ENCODE measurements at places on chromosomes 1 and 21.

DNA sequence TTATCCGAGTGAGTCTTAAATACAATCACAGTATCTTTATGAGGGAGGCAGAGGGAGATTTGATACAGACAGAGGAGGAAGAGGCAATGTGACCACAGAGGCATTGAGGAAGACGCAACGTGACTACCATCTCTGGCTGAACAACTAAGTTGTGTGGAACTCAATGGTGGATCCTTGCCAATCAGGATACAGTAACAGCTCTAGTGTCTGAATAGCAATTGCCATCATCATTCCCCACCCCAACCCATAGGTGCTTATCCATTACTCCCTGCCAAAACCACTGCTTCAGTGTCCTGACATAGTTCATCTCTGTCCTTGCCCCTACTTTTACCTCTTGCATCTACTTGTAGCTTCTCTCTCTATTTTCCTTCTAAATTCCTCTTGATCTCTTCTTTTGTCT, 20.5 kb upstream of the RHBDL2 start:
- H3K27me3 ChIP-seq, result no peaks in the 10 kb centered on the region
- no peaks in the 10 kb centered on the region for H3K36me3 ChIP-seq
- no peak overlapping the region for H3K4me3 ChIP-seq
- H3K4me1 ChIP-seq, result peaks cover 6% of the 10 kb centered on the region

GRCh38 chr1:66351913-66352312, 182.0 kb upstream of the SGIP1 start:
- no peak overlapping the region for H3K27ac ChIP-seq
- no peaks in the 10 kb centered on the region for H3K27me3 ChIP-seq
- H3K4me3 ChIP-seq, result no peak overlapping the region
- H3K36me3 ChIP-seq, result no peaks in the 10 kb centered on the region

- H3K36me3 ChIP-seq, result no peaks in the 10 kb centered on the region
- H3K4me1 ChIP-seq, result no peaks in the 10 kb centered on the region
Observed at GRCh38 chr1:7363450-7363849, 407.6 kb upstream of the VAMP3 start.

DNA sequence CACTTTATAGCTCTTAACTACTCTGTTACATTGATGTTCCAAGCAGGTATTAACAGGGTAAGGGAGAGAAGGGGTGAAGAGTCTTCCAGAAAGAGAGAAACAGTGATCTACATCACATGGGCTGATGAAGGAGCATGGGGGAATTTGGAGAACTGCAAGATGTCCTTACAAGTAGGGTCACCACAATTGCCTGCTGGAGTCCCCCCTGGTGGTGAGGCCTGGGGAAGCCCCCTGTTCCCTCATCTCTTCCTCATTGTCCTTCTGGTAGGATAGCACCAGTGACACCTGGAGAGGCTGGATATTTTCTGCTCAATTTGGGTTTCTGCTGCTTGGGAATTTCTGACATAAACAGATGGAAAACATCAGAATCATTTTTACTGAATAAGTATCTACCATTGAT, 126.6 kb downstream of the RUNX1 start:
- H3K36me3 ChIP-seq, result no peaks in the 10 kb centered on the region
- H3K27me3 ChIP-seq, result no peaks in the 10 kb centered on the region
- H3K27ac ChIP-seq, result no peak overlapping the region
- no peak for DNase-seq
- H3K4me1 ChIP-seq, result no peaks in the 10 kb centered on the region

GRCh38 chr1:15579683-15580047, 5.2 kb downstream of the AGMAT start:
- peaks cover 3% of the 10 kb centered on the region for H3K36me3 ChIP-seq
- no peaks in the 10 kb centered on the region for H3K27me3 ChIP-seq
- H3K27ac ChIP-seq, result no peak overlapping the region

GRCh38 chr1:2969845-2970291, 51.4 kb upstream of the ACTRT2 start:
- DNase-seq, result no peak
- H3K36me3 ChIP-seq, result no peaks in the 10 kb centered on the region
- no peaks in the 10 kb centered on the region for H3K4me1 ChIP-seq
- H3K27me3 ChIP-seq, result no peaks in the 10 kb centered on the region

GRCh38 chr1:241542199-241542907, 10.2 kb downstream of the KMO start:
- no peak overlapping the region for H3K4me3 ChIP-seq
- H3K36me3 ChIP-seq, result no peaks in the 10 kb centered on the region
- no peak overlapping the region for H3K27ac ChIP-seq
- H3K27me3 ChIP-seq, result no peaks in the 10 kb centered on the region
- H3K4me1 ChIP-seq, result no peaks in the 10 kb centered on the region

DNA sequence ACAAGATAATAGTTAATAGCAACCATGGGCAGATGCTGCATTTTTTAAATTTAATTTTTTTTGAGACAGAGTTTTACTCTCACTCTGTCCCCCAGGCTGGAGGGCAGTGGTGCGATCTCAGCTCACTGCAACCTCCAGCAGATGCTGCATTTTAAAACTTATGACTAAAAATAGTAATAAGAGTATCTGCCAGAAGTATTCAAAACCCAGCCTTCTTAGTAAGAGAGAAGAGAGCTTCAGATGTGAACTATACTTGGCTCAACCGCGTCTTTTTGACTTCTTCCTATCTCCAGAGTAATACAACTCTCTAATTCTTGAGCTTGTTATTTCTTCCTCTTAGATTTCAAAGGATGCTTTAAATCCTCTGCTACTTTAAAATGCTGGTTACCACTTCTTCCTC, 4.6 kb downstream of the RPS27 start:
- no peaks in the 10 kb centered on the region for H3K4me1 ChIP-seq
- no peak overlapping the region for H3K4me3 ChIP-seq
- no peak overlapping the region for H3K27ac ChIP-seq

GRCh38 chr1:205826016-205826806, 13.2 kb upstream of the SLC41A1 start:
- no peaks in the 10 kb centered on the region for H3K4me1 ChIP-seq
- H3K27ac ChIP-seq, result no peak overlapping the region
- no peak overlapping the region for H3K4me3 ChIP-seq
- no peak for DNase-seq
- H3K36me3 ChIP-seq, result no peaks in the 10 kb centered on the region

DNA sequence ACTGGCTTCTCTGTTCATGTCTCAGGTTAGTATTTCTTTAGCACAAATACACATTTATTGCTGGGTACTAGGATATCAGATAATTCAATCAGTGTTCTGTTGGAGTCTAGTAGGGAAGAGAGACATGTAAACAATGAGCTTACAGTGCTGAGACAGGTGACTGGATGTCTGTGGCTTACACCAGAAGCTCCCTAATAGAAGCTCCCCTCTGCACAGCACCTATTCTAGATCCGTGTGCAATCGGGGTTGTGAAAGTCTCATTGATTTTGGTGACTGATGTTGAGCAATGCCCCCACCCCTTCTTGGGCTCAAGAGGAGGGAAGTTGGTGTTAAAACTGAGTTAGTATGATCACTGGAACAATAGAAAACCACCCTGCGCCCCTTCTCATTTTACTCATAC, 279.2 kb downstream of the RPS6KC1 start:
- DNase-seq, result no peak
- H3K4me3 ChIP-seq, result no peak overlapping the region
- H3K4me1 ChIP-seq, result peaks cover 4% of the 10 kb centered on the region
- H3K27me3 ChIP-seq, result no peaks in the 10 kb centered on the region

GRCh38 chr1:110070671-110071242, at the start of gene ALX3:
ALX3 (minus strand) TSS chr1:110070672; CDS start chr1:110070612, 60 bp downstream.
- no peak within 1 kb of the TSS for H3K27ac ChIP-seq
- H3K36me3 ChIP-seq, result no peaks in the 10 kb centered on the region
- peaks cover 22% of the 10 kb centered on the region for H3K4me1 ChIP-seq
- no peak for DNase-seq

GRCh38 chr1:154627257-154628120, 19.5 kb upstream of the ADAR start:
- no peaks in the 10 kb centered on the region for H3K27me3 ChIP-seq
- no peaks in the 10 kb centered on the region for H3K36me3 ChIP-seq
- DNase-seq, result peak; percentile 92
- H3K4me1 ChIP-seq, result no peaks in the 10 kb centered on the region
- H3K27ac ChIP-seq, result no peak overlapping the region

DNA sequence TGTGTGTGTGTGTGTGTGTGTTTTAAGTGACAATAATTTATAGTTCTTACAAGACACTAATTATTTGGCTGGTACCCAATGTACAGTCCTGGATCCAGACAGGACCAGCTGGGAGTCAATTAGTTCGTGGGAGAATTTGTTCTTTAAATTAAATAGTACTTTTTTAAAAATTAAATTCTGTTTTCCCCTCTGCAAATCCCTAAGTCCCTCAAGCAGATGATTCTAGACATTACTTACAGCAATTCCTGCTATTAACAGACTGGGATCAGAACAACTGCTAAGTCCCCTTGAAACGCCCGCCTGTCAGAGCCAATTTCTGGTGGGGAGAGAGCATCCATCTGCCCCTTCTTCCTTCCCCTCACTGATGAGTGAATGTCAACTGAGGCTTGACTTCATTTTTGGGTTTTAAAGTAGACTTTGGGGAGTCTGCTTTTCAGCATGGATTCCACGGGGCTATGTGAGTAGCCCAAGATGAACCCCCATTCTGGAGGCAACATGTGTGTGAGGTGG, 83.9 kb downstream of the SMYD2 start:
- peak overlapping the region; percentile 20 for H3K27ac ChIP-seq
- H3K27me3 ChIP-seq, result no peaks in the 10 kb centered on the region
- H3K4me3 ChIP-seq, result no peak overlapping the region
- H3K36me3 ChIP-seq, result peaks cover 49% of the 10 kb centered on the region

GRCh38 chr1:156291226-156292061, 4.0 kb downstream of the GLMP start:
- H3K4me3 ChIP-seq, result peak overlapping the region; percentile 69
- H3K4me1 ChIP-seq, result peaks cover 9% of the 10 kb centered on the region
- H3K27me3 ChIP-seq, result no peaks in the 10 kb centered on the region
- peaks cover 13% of the 10 kb centered on the region for H3K36me3 ChIP-seq

- no peaks in the 10 kb centered on the region for H3K27me3 ChIP-seq
- no peak overlapping the region for H3K27ac ChIP-seq
- H3K4me1 ChIP-seq, result peaks cover 25% of the 10 kb centered on the region
- no peak for DNase-seq
- no peaks in the 10 kb centered on the region for H3K36me3 ChIP-seq
Observed at GRCh38 chr1:171420810-171421209, 64.5 kb upstream of the PRRC2C start.

DNA sequence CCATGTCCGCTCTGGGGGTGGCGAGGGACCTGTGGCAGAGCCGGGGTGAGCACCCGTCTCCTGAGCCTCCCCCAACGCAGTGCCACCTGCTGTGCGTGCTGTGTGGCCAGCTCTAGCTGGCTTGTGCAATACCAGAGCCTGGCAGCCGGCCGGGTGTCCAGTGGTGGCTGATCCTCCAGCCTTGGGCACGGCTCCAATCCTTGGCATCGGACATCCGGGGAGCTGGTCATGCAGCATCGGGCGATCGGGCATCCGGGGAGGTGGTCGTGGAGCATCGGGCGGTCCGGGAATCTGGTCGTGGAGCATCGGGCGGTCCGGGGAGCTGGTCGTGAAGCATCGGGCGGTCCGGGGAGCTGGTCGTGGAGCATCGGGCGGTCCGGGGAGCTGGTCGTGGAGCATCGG, 8.1 kb downstream of the SLX9 start:
- H3K27ac ChIP-seq, result no peak overlapping the region
- H3K27me3 ChIP-seq, result no peaks in the 10 kb centered on the region
- no peaks in the 10 kb centered on the region for H3K4me1 ChIP-seq
- DNase-seq, result no peak
- H3K36me3 ChIP-seq, result peaks cover 50% of the 10 kb centered on the region

DNA sequence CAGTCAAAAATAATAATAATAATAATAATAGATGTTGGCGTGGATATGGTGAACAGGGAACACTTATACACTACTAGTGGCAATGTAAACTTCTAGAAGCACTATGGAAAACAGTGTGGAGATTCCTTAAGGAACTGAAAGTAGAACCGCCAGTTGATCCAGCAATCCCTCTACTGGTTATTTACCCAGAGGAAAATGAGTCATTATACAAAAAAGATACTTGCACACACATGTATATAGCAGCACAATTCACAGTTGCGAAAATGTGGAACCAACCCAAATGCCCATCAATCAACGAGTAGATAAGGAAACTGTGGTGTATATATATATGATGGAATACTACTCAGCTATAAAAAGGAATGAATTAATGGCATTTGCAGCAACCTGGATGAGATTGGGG, 176.0 kb downstream of the PLPP3 start:
- H3K27me3 ChIP-seq, result no peaks in the 10 kb centered on the region
- peaks cover 13% of the 10 kb centered on the region for H3K4me1 ChIP-seq
- no peak overlapping the region for H3K27ac ChIP-seq
- no peak overlapping the region for H3K4me3 ChIP-seq
- no peak for DNase-seq
- no peaks in the 10 kb centered on the region for H3K36me3 ChIP-seq

- no peak for DNase-seq
- peaks cover 6% of the 10 kb centered on the region for H3K4me1 ChIP-seq
- H3K27me3 ChIP-seq, result no peaks in the 10 kb centered on the region
- no peak overlapping the region for H3K4me3 ChIP-seq
- H3K36me3 ChIP-seq, result no peaks in the 10 kb centered on the region
- no peak overlapping the region for H3K27ac ChIP-seq
Observed at GRCh38 chr1:89588480-89588879, 44.4 kb upstream of the LRRC8C start.

GRCh38 chr21:41561701-41562100, 53.7 kb upstream of the TMPRSS2 start:
- no peaks in the 10 kb centered on the region for H3K36me3 ChIP-seq
- H3K4me3 ChIP-seq, result no peak overlapping the region
- DNase-seq, result no peak
- H3K27me3 ChIP-seq, result no peaks in the 10 kb centered on the region
- no peak overlapping the region for H3K27ac ChIP-seq

DNA sequence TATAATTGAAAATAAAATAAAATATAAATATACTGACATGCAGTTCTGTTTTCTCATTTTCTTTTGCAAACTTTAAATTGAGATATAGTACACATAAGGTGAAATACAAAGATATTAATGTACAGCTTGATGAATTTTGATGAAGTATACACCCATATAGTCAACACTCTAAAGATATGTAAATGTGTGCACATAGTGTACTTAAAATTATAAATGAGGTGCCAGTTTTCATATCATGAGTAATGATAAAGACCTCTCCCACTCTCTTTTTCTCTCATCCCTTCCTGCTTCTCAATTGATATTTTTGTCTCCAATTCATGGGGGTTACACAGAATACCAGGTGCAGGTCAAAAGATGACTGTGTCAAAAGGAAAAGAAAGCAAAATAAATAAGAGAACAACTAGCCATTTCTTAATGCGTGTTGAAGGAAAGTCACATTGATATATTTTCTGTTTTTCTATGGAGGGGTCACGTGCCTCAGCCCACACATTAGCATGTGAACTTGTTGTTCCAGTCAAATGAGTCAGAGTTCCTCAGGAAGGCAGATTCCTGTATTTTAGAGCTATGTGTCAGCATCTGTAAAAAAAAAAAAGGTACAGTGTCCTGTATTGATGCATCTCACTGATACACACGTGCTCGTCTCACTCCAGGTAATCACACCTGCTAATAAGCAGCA, 64.3 kb upstream of the HOOK1 start:
- H3K36me3 ChIP-seq, result no peaks in the 10 kb centered on the region
- no peak overlapping the region for H3K4me3 ChIP-seq
- peak; percentile 47 for DNase-seq
- H3K27ac ChIP-seq, result no peak overlapping the region
- H3K4me1 ChIP-seq, result peaks cover 4% of the 10 kb centered on the region
